ENCODE measurements at places on chromosomes 16 and 17.
A peak's percentile ranks its signal among the peaks of the same experiment; 100 is the strongest.

GRCh38 chr16:86657972-86658371, 79.6 kb downstream of the FOXL1 start:
- DNase-seq, result no peak

DNA sequence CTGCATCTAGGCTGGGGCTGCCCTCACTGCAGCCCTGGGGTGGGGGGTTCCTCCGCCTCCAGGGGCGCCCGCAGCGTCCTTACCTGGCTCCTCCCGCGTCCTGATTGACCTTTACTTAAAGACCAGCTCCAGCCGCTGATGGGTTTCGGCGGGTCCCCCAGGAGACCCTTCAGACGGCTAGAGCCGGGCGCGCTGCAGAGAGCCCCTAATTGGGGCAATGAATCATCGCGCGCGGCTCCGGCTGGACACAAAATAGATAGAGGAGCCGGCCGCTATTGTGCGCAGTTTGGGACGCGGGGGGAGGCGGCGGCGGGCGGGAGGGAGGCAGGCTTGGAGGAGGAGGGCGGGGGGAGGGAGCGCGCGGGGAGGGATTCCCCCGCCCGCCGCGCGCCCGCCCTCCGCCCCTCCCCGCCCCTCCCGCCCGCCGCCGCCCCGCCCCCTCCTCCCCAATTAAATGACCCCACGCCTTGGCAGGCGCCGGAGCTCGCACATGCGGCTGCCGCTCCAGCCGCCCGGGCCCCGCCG, 56.5 kb upstream of the CIBAR2 start:
- DNase-seq, result no peak

GRCh38 chr17:27674335-27674734, 43.3 kb downstream of the LGALS9 start:
- DNase-seq, result no peak

DNA sequence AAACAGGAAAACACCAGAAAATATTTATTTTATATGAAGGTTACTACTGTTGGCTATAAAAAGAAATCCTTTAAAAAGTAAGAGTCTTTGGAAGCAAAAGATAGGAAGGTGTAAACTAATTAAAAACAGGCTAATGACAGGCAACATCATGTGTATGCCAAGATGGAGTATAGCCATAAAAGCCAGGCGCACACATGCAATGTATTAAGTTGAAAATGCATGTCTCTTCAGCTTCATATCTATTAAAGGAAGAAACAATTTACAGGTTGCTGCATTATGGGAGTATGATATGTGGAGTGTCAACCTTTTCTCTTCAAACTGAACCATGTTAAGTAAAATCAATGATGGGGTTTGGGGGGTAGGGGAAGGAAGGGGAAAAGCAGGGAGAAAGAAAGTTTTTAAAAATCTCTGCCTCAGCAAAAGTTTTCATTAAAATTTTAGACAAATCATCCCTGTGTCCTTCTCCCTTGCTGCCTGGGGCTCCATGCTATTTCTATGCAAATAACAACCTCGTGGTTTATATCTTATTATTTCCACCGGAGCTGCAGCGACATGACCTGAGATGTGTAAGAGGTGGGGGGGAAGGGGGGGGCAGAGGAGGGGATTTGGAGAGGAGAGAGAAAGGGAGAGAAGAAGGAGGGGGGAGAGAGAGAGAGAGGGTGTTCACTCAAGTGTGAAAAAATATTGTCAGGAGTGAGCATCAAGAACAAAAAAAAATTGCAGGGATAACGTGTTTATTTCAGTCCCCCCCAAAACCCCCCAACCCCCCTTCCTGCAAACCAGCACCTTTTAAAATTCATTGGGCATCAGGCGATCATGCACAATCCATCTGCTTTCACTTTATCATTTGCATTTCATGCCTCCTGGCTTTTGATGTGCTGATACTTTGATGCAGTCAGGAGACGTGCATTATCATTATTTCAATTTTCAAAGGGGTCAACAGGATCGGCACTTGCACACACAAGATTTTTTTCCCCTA, 197.6 kb downstream of the AATF start:
- DNase-seq, result no peak

- peak; percentile 17 for DNase-seq
These were observed 16.6 kb upstream of the INPP5K start for GRCh38 chr17:1532836-1533602.

Data from activated T-cell treated with anti-CD3 and anti-CD28 coated beads for 48 hours (primary cell).